Cardiac atrium fibroblast (primary cell): ENCODE measurements at places on chromosomes 16 and 17. TPM values are rescaled to one million over a fixed set of nuclear protein-coding genes. Genes with fewer than 3 reads are reported as not detected.

The KRT33B gene
- not detected in 2 replicates for total RNA-seq

The PABPN1L gene
- not detected in 2 replicates for total RNA-seq

The TUBG1 gene
- 43.9 and 57.3 TPM in 2 replicates for total RNA-seq

The KCNG4 gene
- not detected in 2 replicates for total RNA-seq

The SALL1 gene
- total RNA-seq: 1.3 and 2.0 TPM in 2 replicates

The PDE6G gene
- total RNA-seq: not detected in 2 replicates

The MRM3 gene
- 17.7 and 19.5 TPM in 2 replicates for total RNA-seq

The PRM2 gene
- total RNA-seq: not detected in 2 replicates

The BLMH gene
- 28.5 and 48.4 TPM in 2 replicates for total RNA-seq

The TBX21 gene
- not detected in 2 replicates for total RNA-seq

The TBC1D3G gene
- total RNA-seq: not detected in 2 replicates

The TOP2A gene
- total RNA-seq: 20.9 and 34.5 TPM in 2 replicates

The CLDN6 gene
- 0.16 TPM in 1 of 2 replicates, not detected in the other for total RNA-seq

The C16orf96 gene
- not detected in 2 replicates for total RNA-seq

The SP6 gene
- 0.16 TPM in 1 of 2 replicates, not detected in the other for total RNA-seq

The NKD1 gene
- total RNA-seq: 0.32 and 1.6 TPM in 2 replicates

The FZD2 gene
- total RNA-seq: 3.4 and 8.8 TPM in 2 replicates

The SLFN12L gene
- not detected in 2 replicates for total RNA-seq
